ENCODE measurements at places on chromosomes 2 and 18. TPM values are rescaled to one million over a fixed set of nuclear protein-coding genes. Genes with fewer than 3 reads are reported as not detected.
A peak's percentile ranks its signal among the peaks of the same experiment; 100 is the strongest.

GRCh38 chr2:98634406-98635092 lies 26.2 kb downstream of the UNC50 start:
- H3K4me3 ChIP-seq, result no peak overlapping the region
- peaks cover 9% of the 10 kb centered on the region for H3K4me1 ChIP-seq
- DNase-seq, result no peak

DNA sequence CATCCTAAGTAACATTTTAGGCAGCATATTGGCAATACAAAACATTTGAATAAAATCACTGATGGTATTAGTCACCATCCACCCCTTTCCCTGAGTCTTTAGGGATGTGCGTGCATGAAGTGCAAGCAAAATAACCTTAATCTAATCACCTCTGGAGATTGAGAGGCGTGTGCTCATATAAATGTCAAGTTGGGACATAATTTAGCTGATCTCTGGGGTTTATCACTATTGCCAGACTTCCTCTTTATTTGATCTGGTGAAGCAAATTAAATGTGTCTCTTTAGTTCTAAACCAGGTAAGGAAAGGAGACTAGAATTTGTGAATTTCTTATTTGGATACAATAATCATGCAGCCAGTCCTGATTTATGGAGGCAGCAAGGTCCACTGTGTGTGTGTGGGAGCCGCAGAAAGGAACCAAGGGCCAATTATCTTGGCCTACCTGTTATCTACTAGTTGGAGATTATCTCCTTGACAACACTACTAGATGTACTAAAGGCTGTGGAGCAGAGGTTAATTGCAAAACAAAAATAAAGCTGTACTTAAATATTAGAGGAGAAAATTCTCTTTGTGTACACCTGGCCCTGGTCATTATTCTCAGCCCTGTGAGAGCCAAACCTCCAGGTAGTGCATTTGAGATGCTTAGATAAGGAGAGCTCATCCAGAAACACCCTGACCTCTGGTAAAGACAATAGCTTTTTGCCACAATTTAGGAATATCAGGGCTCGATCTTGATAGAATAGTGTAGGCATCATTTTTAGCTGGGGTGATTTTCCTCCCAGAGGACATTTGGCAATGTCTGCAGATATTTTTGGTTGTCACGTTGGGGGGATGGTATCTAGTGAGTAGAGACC lies 78.2 kb downstream of the HRH4 start:
- H3K27me3 ChIP-seq, result peaks cover 5% of the 10 kb centered on the region
- DNase-seq, result no peak
- H3K4me3 ChIP-seq, result no peak overlapping the region
- H3K27ac ChIP-seq, result no peak overlapping the region
- H3K4me1 ChIP-seq, result no peaks in the 10 kb centered on the region
- no peaks in the 10 kb centered on the region for H3K36me3 ChIP-seq

DNA sequence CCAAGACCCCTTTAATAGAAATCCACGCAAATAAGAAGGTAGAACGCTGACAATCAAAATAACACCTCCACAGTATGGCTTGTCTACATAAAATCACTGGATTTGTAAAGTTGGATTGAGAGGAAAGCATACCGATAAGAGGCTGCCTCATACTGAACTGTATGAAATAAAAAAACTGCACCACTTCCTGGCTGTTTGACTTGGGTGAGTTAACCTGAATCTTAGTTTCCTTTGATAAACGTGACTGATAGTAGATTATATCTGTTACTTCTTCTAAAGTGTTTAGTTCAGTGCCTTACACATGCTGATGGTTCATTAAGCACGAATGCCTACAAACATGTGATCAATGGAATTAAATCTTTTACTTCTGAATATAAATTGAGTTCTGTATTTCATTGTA lies 140.4 kb upstream of the RNF152 start:
- H3K27ac ChIP-seq, result peak overlapping the region; percentile 43
- peaks cover 91% of the 10 kb centered on the region for H3K4me1 ChIP-seq
- H3K4me3 ChIP-seq, result no peak overlapping the region
- H3K36me3 ChIP-seq, result peaks cover 11% of the 10 kb centered on the region
- no peaks in the 10 kb centered on the region for H3K27me3 ChIP-seq

- no peak overlapping the region for H3K27ac ChIP-seq
- peaks cover 20% of the 10 kb centered on the region for H3K27me3 ChIP-seq
- no peaks in the 10 kb centered on the region for H3K36me3 ChIP-seq
- H3K4me3 ChIP-seq, result no peak overlapping the region
Observed at GRCh38 chr18:7452331-7452730, 114.8 kb upstream of the PTPRM start.

GRCh38 chr2:28663359-28663758 lies 88.3 kb upstream of the PPP1CB start:
- H3K4me1 ChIP-seq, result peaks cover 58% of the 10 kb centered on the region
- H3K36me3 ChIP-seq, result peaks cover 5% of the 10 kb centered on the region
- peak; percentile 73 for DNase-seq
- peak overlapping the region; percentile 13 for H3K4me3 ChIP-seq
- H3K27ac ChIP-seq, result peak overlapping the region; percentile 86

DNA sequence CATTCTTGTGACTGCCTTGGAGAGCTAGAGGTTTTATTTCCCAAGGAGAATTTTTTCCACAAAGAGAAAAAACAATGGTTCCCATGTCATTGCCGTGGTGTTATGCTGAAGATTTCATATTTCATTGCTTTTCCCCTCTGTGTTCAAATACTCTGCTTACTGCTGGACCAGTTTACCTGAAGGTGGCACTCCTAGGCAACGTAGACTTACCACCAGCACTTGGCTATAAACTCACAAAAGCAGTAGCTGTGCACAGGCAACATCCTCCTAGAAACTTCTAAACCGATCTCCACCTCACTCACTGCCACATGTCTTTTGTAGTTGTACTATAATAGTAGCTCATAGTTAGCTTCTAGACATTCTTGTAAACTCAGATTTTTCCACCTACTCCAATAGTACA lies 1319.7 kb upstream of the CRIM1 start:
- no peak overlapping the region for H3K27ac ChIP-seq
- no peaks in the 10 kb centered on the region for H3K27me3 ChIP-seq
- no peaks in the 10 kb centered on the region for H3K36me3 ChIP-seq
- no peaks in the 10 kb centered on the region for H3K4me1 ChIP-seq
- no peak for DNase-seq

DNA sequence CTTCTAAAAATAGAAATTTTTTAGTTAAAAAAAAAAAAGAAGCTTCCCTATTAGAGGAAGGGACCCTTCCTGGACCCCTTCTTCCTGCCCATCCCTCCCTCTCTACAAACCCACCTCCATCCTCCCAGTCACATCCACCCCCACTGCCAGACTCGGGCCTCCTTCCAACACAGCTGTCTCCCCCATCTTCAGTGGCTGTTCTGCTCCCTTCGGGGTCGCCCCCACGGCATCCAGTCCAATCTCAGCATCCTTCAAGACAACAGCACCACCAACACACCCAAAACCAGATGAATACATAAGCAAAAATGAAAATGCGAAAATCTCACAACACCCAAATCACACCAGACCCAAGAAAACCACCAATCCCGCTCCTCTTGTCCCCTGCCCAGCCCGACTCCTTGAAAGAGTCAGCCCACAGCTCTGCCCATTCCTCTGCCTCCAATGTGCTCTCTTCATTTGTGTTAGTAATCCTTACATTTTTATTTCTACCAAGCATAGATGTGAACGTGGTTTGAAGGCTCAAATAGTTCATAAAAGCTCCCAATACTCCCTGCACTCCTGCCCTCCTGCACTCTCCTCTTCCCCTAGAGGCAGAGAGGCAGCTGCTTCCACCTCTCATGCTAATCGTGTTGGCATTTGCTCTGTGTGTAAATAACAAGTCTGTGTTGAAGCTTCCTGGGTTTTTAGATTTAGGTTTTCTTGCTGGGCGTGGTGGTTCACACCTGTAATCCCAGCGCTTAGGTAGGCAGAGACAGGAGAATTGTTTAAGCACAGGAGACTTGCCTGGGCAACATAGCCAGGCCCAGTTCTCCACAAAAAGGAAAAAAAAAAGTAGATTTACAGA lies 37.0 kb downstream of the MAL start:
- H3K27ac ChIP-seq, result no peak overlapping the region
- H3K4me1 ChIP-seq, result peaks cover 5% of the 10 kb centered on the region
- H3K4me3 ChIP-seq, result no peak overlapping the region
- DNase-seq, result no peak

The PFN4 gene
- 0.66 TPM for total RNA-seq

The UGT1A3 gene
- total RNA-seq, result not detected

The EPB41L3 gene
- total RNA-seq, result 14.5 TPM

The CHRNA1 gene
- total RNA-seq, result not detected

The SCTR gene
- total RNA-seq, result not detected

The CCT7 gene
- total RNA-seq, result 379 TPM

The PJVK gene
- 0.66 TPM for total RNA-seq

The TMEM247 gene
- total RNA-seq, result not detected

The RUFY4 gene
- total RNA-seq, result not detected

The FAM237A gene
- total RNA-seq, result not detected
